Central memory CD4-positive, alpha-beta T cell (primary cell): ENCODE measurements at places on chromosomes 4 and X.

DNA sequence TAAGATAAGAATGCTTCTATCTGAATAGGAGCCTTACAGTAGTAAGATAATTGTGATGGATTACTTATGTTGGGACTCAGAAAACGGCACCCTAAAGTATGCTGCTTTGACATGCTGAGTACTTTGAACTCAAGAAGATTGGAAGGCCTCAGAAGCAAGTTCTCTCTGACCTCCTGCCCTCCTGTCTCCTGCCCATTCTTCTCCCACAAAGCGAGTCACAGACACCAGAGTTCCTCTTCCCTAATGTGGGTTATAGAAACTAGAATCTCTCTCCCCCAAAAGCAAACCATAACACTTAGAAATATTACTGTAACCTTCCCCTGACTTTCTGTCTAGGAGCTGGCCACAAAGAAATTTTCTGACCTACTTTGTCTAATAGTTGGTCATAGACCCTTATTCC lies 76.5 kb downstream of the DDIT4L start:
- DNase-seq = no peak

DNA sequence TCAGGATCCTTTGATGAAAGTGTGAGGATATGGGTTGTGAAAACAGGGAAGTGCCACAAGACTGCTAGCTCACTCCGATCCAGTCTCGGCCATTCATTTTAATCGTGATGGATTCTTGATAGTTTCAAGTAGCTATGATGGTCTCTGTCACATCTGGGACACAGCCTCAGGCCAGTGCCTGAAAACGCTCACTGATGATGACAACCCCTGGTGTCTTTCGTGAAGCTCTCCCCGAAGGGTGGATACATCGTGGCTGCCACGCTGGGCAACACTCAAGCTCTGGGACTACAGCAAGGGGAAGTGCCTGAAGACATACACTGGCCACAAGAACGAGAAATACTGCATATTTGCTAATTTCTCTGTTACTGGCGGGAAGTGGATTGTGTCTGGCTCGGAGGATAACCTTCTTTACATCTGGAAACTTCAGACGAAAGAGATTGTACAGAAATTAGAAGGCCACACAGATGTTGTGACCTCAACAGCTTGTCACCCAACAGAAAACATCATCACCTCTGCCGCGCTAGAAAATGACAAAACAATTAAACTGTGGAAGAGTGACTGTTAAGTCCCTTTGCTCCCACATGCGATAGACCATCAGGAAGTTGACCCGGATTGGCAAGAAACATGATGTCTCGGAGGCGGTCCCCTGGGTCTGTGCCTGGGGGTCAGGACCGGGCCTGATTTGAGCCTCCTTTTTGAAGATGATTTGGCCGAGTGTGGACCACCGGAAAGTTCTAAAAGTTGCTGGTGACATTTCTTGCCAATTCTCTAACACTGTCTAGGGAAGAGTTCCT lies 22.2 kb downstream of the LIAS start:
- no peak for DNase-seq

- DNase-seq = peak; percentile 25
Observed at GRCh38 chr4:99405433-99406115, 29.6 kb downstream of the ADH7 start.

- no peak for DNase-seq
Observed at GRCh38 chr4:71020611-71021010, 27.2 kb downstream of the DCK start.

GRCh38 chr4:119933606-119934005 lies 133.0 kb downstream of the MAD2L1 start:
- no peak for DNase-seq

GRCh38 chrX:48794340-48794910 lies 7.4 kb upstream of the HDAC6 start:
- DNase-seq = no peak

DNA sequence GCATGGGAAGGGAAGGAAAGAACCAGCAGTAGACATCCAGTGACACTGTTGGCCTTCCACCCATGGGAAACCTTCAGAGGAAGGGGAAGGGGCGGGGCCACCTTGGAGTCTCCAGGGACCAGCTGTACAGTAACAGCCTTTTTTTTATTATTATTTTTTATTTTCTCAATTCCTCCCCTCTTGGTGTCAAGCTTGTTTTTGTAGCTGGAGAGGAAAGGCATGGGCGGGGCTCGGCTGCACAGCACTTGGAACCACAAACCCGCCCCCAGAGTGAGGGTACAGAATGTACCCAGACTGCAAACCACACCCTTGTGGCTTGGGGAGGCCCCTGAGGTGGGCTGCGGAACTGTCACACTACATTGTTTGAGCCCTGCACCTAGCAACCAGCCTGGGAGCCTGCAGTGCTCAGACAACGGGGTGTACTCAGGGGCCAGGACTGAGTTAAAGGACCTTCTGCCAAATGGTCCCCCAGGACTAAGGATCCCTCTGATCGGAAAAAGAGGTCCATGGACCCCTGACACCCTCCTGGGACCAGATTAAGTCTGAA lies 45.7 kb downstream of the PRPS1 start:
- peak; percentile 98 for DNase-seq

GRCh38 chrX:110245011-110245410 lies 72.9 kb downstream of the AMMECR1 start:
- no peak for DNase-seq
